Stimulated activated CD4-positive, alpha-beta T cell treated with anti-CD3 and anti-CD28 coated beads, Interleukin-2, amount 100 ng/mL, for 48 hours (primary cell): ENCODE measurements at places on chromosomes 13 and 19.

DNA sequence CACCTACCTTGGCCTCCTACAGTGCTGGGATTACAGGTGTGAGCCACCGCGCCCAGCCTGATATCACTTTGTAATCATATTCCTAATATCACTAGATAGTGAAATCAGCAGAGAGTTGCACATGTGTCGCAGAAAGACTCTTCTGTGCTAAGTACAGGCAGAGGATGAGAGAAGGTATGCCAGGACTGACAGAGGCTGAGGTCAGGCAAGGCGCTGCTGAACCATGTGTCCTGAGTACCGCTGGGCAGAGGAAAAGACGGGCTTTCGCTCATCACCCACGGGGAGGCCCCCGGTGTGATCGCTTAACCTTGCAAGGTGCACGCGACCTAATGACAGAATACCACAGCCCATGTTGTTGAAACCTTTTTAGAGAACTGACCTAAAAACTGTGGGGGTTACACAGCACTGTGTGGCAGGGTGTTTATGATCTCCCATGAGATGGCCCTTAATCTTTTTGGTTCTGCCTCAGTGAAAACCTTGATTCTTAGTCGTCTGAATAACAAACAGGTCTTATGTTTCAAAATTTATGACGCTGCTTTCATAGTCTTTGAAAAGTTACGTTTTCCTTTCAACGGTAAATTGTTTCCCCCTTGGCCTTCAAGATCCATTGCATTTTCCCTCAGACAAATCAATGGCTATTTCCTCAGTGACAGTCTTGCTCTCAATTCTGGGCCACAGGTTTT, 12.2 kb downstream of the GJA3 start:
- DNase-seq: no peak

- no peak for DNase-seq
Measured at GRCh38 chr13:20518660-20519100, 7.0 kb downstream of the CRYL1 start.

- no peak for DNase-seq
Measured at GRCh38 chr19:53771144-53771543, 53.0 kb downstream of the NLRP12 start.

GRCh38 chr13:20812890-20813289, 39.1 kb upstream of the EEF1AKMT1 start:
- no peak for DNase-seq

DNA sequence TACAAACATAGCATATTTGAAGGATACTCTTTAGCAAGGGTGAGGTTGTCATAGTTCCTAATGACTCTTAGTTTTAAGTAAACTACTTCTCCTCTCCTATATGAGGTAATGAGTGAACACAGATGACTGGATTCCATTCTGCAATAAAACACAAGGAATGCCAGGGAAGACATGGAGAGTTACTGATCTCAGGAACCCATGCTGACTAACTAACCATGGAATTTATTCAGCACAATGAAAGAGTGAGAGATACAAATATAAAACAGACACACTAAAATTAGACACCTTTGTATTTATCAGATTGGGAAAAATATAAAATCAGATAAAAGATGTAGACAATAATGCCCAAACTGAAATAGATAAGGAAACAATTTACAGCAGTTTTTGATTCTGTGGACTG, 1525.9 kb upstream of the SLC10A2 start:
- no peak for DNase-seq

GRCh38 chr19:58522709-58523108, 3.1 kb upstream of the ZBTB45 start:
- DNase-seq: no peak

GRCh38 chr13:106942563-106942962, 374.6 kb upstream of the ARGLU1 start:
- DNase-seq: no peak

DNA sequence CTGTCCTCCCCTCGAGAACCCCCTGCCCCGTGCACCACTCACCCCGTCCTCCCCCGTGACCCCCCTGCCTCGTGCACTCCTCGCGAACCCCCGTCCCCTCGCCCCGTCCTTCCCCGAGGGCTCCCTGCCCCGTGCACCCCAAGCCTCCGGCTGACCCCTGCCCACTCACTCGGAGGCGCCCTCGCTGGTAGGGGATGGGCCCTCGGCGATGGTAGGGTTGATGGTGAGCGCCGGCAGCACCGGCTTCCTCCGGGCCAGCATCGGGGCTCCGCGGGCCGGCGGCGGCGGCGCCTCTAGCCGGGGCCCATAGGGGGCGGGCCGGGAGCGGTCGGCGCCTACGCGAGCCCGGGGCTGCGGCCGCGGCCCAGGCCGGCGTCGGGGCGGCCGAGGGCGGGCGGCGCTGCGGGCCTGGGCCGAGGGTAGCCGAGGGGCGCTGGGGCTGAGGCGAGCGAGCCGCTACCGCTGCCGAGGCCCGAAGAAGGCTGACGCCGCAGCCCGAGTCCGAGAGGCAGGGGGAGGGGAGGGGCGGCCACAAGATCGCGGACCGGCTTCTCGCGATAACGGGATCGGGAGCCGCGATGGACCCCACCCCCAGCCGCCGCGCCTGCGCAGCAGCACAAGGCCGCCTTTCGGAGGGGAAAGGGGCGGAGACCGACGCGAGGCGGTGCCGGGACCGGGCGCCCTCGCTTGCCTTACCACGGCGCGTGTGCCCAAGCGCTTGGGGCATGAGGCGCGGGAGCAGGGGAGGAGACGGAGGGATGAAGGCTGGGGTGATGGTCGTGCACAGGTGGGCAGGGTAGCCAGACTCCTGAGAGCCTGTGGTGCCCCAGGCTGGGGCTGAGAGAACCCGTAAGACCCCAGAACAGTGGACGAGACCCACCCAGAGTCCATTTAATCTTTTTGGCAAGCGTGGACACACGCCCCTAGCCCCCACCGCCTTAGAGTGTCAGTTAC, at the start of gene MAP2K2:
Gene MAP2K2 (minus strand): TSS at position 508 of the 954 bp plus-strand sequence. CDS start 247 bp downstream, at position 261.
- peak; percentile 98 for DNase-seq
